Thyroid gland (tissue), 4 donors: ENCODE measurements at places on chromosomes 2 and 18. TPM values are rescaled to one million over a fixed set of nuclear protein-coding genes. Genes with fewer than 3 reads are reported as not detected.

The GNLY gene
- not detected for total RNA-seq

The KCNG2 gene
- not detected for total RNA-seq

The RGPD3 gene
- 1.2 TPM for total RNA-seq

The TLX2 gene
- not detected for total RNA-seq

The TCF23 gene
- not detected for total RNA-seq

The SH3RF3 gene
- 2.1 TPM for total RNA-seq

The ASAP2 gene
- 40.3 TPM for total RNA-seq

The CTDP1 gene
- total RNA-seq: 23.6 TPM

The CRYBA2 gene
- total RNA-seq: not detected

The CNTNAP5 gene
- not detected for total RNA-seq

DNA sequence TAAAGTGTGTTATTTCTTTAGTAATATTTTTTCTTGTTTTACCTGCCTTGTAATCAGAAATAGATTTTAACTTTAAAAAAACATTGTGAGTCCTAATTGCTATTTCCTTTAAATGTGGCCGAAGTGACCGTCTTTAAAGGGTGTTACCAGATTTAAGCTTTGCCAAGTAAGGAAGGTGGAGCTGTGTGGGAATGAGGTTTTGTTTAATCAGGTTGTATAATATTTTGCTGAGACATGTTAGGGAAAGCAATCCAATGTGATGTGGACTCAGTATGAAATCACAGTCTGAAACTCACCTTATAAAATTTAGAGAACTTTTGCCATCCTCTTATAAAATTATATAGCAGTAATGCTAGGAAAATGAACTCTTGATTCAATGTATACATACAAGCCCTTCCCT is 32.9 kb upstream of the ITPRID2 start:
- no peaks in the 10 kb centered on the region for H3K36me3 ChIP-seq
- H3K27me3 ChIP-seq: no peaks in the 10 kb centered on the region
- H3K4me3 ChIP-seq: no peak overlapping the region
- peaks cover 7% of the 10 kb centered on the region for H3K4me1 ChIP-seq
- DNase-seq: no peak

GRCh38 chr2:132797556-132797955 is 127.6 kb upstream of the LYPD1 start:
- H3K4me3 ChIP-seq: no peak overlapping the region
- no peaks in the 10 kb centered on the region for H3K4me1 ChIP-seq
- H3K27me3 ChIP-seq: no peaks in the 10 kb centered on the region
- no peaks in the 10 kb centered on the region for H3K36me3 ChIP-seq
- no peak for DNase-seq
- no peak overlapping the region for H3K27ac ChIP-seq

DNA sequence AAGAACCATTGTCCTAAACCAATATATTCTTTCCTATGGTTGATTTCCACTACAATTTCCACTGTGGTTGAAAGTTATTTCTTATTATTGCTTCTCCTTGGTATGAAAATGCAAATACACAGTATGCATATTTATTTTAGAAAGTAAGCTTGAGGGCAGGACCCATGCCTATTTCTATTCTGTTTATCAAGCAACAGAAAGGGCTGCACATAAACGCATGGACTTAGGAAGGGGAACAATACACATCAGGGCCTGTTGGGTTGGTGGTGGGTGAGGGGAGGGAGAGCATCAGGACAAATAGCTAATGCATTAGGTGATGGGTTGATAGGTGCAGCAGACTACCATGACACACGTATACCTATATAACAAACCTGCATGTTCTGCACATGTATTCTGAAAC is 20.7 kb downstream of the SLC4A3 start:
- H3K4me1 ChIP-seq: peaks cover 10% of the 10 kb centered on the region
- H3K27ac ChIP-seq: no peak overlapping the region
- no peak overlapping the region for H3K4me3 ChIP-seq

GRCh38 chr2:143716522-143716921 is 587.3 kb downstream of the ARHGAP15 start:
- H3K36me3 ChIP-seq: no peaks in the 10 kb centered on the region
- no peak for DNase-seq
- H3K4me3 ChIP-seq: no peak overlapping the region
- peaks cover 7% of the 10 kb centered on the region for H3K4me1 ChIP-seq

- no peak for DNase-seq
- no peak overlapping the region for H3K27ac ChIP-seq
- H3K4me1 ChIP-seq: no peaks in the 10 kb centered on the region
- no peaks in the 10 kb centered on the region for H3K27me3 ChIP-seq
- no peak overlapping the region for H3K4me3 ChIP-seq
These were observed 178.2 kb upstream of the ATP5MC3 start for GRCh38 chr2:175359710-175360109.

GRCh38 chr2:201432038-201432620 is 19.1 kb downstream of the TRAK2 start:
- DNase-seq: no peak
- H3K4me3 ChIP-seq: no peak overlapping the region
- no peaks in the 10 kb centered on the region for H3K36me3 ChIP-seq
- H3K4me1 ChIP-seq: peaks cover 38% of the 10 kb centered on the region
- H3K27me3 ChIP-seq: no peaks in the 10 kb centered on the region

GRCh38 chr18:57270156-57270555 is 82.2 kb upstream of the ST8SIA3 start:
- DNase-seq: no peak
- no peak overlapping the region for H3K4me3 ChIP-seq
- H3K27ac ChIP-seq: no peak overlapping the region
- H3K27me3 ChIP-seq: no peaks in the 10 kb centered on the region
- H3K4me1 ChIP-seq: no peaks in the 10 kb centered on the region

DNA sequence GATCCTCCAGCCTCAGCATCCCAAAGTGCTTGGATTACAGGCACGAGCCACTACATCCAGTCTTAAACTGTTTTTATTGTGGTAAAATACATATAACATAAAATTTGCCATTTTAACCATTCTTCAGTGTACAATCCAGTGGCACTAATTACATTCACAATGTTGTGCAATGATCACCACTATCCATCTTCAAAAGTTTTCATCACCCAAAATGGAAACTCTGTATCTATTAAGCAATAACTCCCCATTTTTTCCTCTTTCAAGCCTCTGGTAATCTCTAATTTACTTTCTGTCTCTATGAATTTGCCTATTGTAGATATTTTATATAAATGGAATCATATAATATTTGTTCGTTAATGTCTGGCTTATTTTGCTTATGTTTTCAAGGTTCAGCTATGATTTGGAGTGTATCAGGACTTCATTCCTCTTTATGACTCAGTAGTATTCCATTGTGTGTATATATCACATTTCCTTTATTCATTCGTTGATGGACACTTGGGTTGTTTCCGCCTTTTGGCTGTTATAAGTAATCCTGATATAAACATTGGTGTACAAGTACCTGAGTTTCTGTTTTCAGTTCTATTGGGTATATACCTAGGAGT is 71.8 kb downstream of the GFPT1 start:
- no peak for DNase-seq
- no peak overlapping the region for H3K4me3 ChIP-seq
- H3K27me3 ChIP-seq: no peaks in the 10 kb centered on the region
- H3K4me1 ChIP-seq: peaks cover 4% of the 10 kb centered on the region

DNA sequence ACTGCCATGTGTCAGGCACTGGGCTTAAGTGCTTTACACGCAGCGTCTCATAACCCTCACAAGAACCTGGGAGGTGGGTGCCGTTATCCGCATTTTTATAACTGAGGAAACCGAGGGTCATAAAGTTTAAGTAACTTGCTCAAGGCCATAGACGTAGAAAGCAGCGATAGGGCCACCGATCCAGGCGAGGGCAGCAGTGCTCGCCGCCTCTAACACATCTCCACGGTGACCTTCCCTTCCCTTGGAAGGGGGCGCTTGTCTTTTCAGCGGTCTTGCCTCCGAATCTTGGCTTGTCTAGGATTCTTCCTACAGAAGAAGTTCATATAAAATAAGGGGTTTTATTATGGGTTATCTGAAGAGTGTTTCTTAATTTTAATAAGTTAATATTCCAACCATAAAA is 186.6 kb downstream of the GBX2 start:
- H3K27ac ChIP-seq: no peak overlapping the region
- no peaks in the 10 kb centered on the region for H3K27me3 ChIP-seq
- DNase-seq: no peak
- no peak overlapping the region for H3K4me3 ChIP-seq

DNA sequence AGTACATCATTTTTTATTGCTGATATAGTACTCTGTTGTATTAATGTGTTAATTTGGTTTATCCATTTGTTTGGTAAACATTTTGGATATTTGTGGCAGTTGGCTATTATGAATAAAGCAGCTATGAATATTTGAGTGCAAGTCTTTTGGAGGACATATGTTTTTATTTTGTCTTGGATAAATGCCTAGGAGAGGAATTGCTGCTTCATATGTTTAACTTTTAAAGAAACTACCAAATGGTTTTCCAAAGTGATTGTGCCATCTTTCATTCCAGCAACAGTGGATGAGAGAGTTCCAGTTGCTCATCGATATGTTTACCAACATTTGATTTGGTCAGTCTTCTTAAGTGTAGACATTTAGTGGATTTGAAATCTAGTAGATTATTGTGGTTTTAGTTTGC is 51.8 kb downstream of the MERTK start:
- H3K4me3 ChIP-seq: no peak overlapping the region
- no peak for DNase-seq
- no peak overlapping the region for H3K27ac ChIP-seq
- H3K27me3 ChIP-seq: no peaks in the 10 kb centered on the region
- no peaks in the 10 kb centered on the region for H3K36me3 ChIP-seq

- peak; percentile 59 for DNase-seq
- no peaks in the 10 kb centered on the region for H3K27me3 ChIP-seq
- H3K27ac ChIP-seq: no peak overlapping the region
- H3K4me1 ChIP-seq: peaks cover 25% of the 10 kb centered on the region
These were observed 1.2 kb downstream of the ALK start for GRCh38 chr2:29920130-29920577.

DNA sequence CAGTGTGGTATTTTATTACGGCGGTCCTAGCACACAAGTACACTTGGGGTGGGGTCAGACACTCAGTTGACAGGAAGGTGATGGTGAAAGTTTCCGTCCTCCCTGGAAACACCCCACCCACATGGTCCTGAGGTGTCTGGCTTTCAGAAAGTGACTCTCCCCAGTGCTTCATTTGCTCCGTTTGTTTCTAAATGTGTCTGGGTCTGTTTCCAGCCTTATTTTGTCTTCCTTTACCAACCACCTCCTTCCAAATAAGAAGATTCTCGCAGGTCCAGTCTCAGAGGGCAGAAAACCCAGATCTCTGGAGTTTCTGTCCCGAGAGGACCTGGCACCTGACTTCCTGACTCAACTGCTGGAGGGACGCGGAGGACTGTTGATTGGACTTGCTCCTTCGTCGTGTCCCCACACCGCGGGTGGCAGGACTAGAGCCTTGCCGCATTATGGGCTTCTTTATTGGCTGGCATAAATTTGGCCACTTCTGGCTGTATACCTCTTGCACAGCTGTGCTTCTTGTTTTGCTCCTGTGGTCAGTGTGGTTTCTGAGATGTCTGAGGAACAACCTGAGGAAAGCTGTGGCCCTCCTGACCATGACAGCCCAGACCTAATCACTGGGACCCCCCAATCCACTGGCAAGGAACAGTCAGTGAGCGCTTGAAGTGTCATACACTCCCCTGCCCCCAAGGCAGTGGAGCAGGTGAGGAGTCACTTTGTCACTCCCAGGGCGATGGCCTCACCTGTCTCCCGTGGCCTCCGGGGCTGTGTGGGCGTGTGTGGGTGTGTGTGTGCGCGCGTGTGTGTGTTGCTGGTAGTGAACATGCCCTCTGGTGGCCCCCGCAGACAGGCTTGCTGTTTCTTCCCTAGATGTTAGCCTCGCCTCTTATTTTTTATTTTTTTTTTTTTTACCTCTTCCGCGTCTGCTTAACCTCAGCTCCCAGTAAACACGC is 45.6 kb downstream of the MEX3C start:
- no peaks in the 10 kb centered on the region for H3K27me3 ChIP-seq
- no peaks in the 10 kb centered on the region for H3K4me1 ChIP-seq
- H3K27ac ChIP-seq: no peak overlapping the region
- DNase-seq: no peak

GRCh38 chr2:240423788-240424191 is 11.7 kb upstream of the GPC1 start:
- H3K36me3 ChIP-seq: no peaks in the 10 kb centered on the region
- H3K4me1 ChIP-seq: no peaks in the 10 kb centered on the region
- H3K4me3 ChIP-seq: no peak overlapping the region
- H3K27me3 ChIP-seq: no peaks in the 10 kb centered on the region

- H3K27me3 ChIP-seq: no peaks in the 10 kb centered on the region
- no peak overlapping the region for H3K4me3 ChIP-seq
- no peak overlapping the region for H3K27ac ChIP-seq
- DNase-seq: peak; percentile 0
These were observed 11.6 kb downstream of the CROCC2 start for GRCh38 chr2:240917684-240918257.

GRCh38 chr2:230220347-230220969 is 674 bp upstream of the SP110 start:
- H3K4me3 ChIP-seq: peak overlapping the region; percentile 24
- H3K4me1 ChIP-seq: peaks cover 5% of the 10 kb centered on the region
- DNase-seq: no peak
- H3K27ac ChIP-seq: peak overlapping the region; percentile 89
- no peaks in the 10 kb centered on the region for H3K27me3 ChIP-seq

DNA sequence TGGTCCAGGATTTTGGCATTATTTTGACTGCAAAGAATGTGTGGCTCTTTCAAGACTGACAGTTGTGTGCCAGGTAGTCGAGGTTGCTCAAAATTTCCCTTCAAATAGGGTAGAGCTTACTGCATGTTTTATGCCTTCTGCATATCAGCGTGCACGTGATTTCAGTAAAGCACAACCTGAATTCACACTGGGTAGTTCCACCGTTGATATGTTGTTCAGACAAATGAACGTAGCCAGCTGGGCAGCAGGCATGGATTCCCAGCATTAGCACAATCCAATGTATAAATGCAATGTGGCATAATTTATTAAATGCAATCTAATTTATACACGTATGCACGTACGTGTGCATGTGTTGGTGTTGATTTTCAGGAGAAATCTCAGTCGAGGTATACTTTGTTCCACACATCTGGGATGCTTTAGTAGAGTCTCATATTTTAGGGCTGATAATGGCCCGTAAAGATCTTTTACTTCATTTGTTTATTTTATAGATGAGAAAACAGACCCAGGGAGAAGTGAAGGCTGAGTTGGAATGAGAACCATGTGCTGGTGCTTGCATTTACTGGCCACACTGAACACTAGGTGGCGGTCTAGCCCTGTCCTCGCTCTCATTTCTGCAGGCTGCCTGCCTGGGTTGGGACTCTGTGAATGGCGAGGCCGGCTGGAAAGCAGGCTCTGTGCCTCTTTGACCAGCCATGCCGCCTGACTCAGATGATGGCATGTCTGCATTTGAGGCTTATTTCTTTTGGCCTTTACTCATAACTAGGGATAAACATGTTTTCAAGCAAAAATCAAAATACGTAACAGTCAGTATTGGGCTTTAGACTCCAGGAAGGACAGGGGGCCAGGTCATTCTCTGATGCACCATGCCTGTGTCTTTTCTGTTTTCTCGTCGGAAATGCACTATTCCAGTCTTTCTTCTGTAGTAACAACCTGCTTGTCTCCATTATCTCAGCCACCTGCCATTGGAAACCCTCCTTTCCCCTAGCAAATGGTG is 120.4 kb downstream of the RNF144A start:
- H3K4me3 ChIP-seq: no peak overlapping the region
- H3K27me3 ChIP-seq: no peaks in the 10 kb centered on the region

- no peaks in the 10 kb centered on the region for H3K27me3 ChIP-seq
- H3K4me1 ChIP-seq: no peaks in the 10 kb centered on the region
- no peak overlapping the region for H3K27ac ChIP-seq
- H3K4me3 ChIP-seq: no peak overlapping the region
- DNase-seq: no peak
These were observed 591.2 kb downstream of the RNF144A start for GRCh38 chr2:7508296-7508943.

GRCh38 chr2:141393214-141393545 is 737.6 kb downstream of the LRP1B start:
- H3K4me1 ChIP-seq: no peaks in the 10 kb centered on the region
- H3K4me3 ChIP-seq: no peak overlapping the region
- DNase-seq: no peak
- no peak overlapping the region for H3K27ac ChIP-seq
- H3K36me3 ChIP-seq: no peaks in the 10 kb centered on the region
